ENCODE measurements at places on chromosomes 3 and 15.

- DNase-seq = no peak
Observed at GRCh38 chr3:169153656-169154055, 509.9 kb downstream of the MECOM start.

DNA sequence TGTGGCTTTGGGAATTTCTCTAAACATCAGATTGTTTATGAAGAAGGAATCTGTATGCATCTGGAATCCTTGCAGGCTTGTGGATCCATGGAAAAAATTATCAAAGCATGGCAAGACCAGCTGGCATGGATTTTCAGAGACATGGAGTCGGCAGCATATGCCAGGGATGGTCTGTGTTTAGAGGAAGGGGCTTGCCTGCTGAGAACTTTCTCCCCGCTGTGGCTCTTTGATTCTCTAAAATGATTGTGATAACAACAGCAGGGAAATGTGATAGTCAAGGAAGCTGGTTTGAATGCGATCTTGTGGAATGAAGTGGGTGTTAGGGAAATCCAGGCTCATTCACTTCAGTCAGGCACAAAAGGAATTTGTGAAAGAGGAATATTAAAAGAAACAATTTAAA is 245.7 kb upstream of the THRB start:
- peak; percentile 19 for DNase-seq

GRCh38 chr3:192188218-192188835 is 539.0 kb downstream of the FGF12 start:
- DNase-seq = no peak

- no peak for DNase-seq
Observed at GRCh38 chr15:65856821-65857455, 12.4 kb upstream of the RAB11A start.

GRCh38 chr3:16484216-16484615 is 29.3 kb downstream of the RFTN1 start:
- peak; percentile 92 for DNase-seq

DNA sequence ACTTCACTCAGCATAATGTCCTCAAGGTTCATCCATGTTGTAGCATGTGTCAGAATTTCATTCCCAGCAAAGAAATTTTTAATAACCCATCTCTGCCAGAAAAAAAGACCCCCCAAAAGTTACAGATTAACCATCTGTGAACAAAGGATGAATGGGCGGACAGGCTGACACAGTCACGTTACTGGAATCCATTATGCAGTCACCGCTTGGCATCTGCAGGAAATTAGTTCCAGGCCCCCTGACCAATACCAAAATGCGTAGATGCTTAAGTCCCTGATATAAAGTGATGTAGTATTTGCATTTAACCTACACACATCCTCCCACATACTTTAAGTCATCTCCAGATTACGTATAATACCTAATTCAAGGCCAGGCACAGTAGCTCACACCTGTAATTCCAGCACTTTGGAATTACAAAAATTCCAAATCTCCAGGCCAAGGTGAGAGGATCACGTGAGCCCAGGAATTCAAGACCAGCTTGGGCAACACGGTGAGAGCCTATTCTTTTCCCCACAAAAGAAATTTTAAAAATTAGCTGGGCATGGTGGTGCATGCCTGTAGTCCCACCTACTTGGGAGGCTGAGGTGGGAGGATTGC is 1.5 kb upstream of the SLC12A8 start:
- no peak for DNase-seq

- no peak for DNase-seq
Observed at GRCh38 chr15:48363474-48363873, 32.2 kb downstream of the DUT start.

DNA sequence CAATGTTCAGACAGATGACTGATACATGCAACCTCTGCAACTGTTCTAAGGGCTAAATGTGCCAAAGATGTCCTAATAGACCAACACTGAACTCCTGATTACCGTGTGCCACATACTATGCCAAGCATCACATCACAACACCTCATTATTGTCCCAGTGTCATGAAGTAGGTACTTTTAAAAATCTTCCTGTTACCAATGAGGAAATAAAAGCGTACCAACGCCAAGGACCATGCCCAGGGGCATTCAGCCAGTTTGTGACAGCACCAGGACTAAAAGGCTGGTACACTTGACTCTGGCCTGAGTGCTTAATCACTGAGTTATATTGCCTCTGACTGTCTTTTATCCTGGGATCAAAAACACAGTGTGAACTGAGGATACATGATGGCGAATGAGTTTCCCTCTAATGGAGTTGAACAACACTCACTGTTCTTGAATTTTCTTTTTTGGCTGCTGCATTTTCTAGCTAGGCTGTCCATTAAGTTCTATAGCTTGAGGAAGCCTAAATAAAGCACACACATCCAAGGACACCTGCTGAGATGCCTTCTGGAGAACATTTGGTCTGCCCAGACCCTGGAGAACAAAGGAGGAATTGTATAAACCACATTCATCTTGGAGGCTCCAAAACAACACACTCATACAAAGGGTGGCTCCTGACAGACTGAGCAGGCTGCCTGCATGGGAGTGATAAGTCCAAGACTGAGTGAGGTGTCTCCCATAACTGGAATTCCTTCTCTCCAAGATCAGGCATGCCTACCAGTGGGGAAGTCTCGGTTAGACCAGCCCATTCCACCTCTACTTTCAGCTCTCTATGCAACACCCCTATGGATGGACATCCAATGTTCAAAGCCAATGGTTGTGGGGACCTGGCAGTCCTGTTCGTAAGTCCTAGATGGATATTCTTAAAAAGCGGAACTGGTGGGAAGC is 126.7 kb upstream of the PRICKLE2 start:
- DNase-seq = peak; percentile 74

DNA sequence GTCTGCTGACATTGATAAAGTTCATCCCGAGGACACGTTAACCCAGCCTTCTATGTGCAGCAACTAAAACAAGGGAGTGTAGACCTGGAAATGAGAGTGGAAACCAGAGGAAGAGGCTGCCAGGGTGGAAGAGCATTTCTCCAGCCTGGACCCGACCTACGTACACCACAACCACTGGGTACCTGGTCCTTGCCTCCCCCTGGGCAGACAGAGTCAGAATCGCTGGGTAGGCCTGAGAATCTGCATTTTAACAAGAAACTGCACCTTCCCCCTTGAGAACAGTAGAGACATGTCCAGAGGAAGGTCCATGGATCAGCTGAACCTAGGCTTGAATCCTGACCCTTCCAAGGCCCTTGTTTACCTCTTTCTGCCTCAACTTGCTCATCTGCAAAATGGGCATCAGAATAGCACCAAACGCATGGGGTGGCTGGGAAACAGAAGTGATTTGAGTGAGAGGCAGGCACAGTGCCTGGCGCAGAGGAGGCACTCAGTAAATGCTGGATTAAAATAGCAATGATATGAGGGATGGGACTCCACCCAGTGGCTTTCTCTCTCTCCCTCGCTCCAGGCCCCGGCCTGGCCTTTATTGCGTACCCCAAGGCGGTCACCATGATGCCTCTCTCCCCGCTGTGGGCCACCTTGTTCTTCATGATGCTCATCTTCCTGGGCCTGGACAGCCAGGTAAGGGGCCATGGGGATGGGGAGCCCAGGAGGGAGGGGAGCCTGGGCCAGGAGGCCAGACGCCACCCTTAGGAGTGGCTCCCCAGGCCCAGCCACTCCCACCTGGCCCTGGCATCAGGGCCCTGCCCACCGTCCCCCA is 66.9 kb upstream of the SLC6A1 start:
- DNase-seq = no peak

DNA sequence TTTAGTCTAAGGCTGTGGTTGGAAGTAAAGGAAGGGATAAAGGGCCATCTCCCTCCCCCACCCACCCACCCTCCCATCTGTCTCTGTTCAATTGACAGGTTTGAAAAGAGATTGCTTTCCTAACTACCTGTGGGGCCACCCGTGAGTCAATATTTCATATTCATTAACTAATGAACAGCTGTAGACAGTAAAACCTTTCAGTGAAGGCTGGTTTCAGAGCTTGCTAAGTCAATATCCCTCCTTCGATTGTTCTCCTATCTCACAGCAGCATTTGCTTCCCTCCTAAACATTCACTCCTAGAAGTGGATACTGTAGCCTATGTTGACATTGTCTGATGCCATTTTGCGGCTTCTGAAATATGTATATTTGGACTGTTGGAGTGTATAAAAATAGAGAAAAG is 85.9 kb upstream of the SYNPR start:
- DNase-seq = no peak

GRCh38 chr3:110378481-110378880 is 693.1 kb upstream of the NECTIN3 start:
- no peak for DNase-seq

DNA sequence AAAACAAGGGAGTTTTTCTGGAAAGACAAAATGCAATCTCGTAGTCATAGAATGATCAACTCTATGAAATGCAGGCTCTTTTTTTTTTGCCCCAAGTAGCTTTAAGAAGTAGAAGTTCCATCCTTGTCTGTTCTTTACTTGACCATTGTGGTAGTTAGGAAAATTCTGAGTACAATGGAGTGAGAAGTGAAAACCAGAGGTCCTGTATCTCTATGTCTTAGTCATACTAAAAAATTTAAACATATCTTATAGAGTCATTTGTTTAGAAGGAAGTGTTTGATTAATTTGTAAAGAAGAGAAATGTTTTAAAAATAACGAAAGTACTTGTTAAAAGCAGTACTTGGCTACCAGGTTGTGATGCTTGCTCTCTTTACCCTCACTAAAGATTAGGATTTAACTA is 52.4 kb downstream of the PRKCI start:
- DNase-seq = no peak

GRCh38 chr15:27183201-27183600 is 212.2 kb downstream of the GABRG3 start:
- no peak for DNase-seq

DNA sequence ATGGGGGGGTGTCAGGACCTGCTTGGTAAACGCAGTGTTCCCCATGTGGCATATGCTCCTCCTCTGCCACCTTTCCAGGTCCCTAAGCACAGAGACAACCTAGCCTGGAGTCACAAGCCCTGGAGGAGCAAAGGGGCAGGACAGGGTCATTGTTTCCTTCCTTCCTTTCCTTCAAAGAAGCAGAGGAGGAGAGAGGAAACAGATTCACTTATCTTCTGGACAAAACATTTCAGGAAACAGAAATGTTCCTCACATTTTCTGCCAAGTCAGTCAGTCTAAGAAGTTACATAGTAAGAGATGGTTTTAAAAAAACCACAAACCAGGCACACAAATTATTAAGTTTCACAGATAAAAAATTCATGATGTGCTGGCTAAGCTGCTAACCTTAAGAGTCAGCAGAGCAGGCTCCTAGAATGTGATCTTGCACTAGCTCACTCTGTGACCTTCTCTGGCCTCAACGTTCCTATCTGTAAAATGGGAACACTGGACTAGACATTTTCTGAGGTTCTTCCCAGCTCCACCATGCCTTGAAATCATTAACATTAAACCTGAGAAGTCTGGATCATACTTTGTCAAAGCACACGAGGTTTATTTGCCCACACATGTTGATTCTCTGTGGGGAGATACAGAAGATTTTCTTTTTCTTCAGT is 47.9 kb downstream of the ATP13A5 start:
- DNase-seq = no peak

GRCh38 chr3:78529601-78530000 is 1238.2 kb downstream of the ROBO1 start:
- no peak for DNase-seq

GRCh38 chr15:80855206-80855605 is 76.0 kb downstream of the CEMIP start:
- DNase-seq = no peak

GRCh38 chr3:105965384-105965783 is 96.6 kb upstream of the CBLB start:
- DNase-seq = peak; percentile 32

DNA sequence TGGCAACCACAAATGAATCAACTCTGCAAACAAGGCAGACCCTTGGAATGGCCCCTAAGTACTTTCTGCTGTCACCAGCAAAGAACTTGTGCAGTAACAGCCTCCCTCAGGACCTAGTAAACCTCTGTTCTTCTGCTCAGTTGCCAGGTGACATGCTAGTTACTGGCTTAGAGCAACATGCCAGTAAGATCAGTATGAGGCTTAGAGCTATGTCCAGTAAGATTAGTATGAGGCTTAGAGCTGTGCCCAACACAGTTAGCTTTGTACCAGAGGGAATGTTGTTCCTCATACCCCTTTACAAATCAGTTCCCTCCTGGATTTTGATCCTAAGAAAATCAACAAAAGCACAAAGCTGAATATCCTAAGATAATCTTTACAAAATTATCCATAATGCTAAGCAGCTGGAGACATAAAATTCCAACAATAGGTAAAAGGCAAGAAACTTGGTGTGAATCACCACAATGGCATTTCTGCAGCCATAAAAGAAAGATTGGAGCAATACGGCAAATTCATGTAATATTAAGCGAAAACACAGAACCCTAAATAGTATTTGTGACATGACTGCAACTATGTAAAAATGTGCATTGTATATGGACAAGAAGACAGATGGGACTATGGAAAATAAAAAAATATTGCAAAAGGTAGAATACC is 107.3 kb upstream of the LPP start:
- peak; percentile 22 for DNase-seq

GRCh38 chr15:88331291-88331690 is 74.8 kb upstream of the NTRK3 start:
- no peak for DNase-seq

GRCh38 chr3:37324850-37325321 is 150.5 kb upstream of the LRRFIP2 start:
- DNase-seq = peak; percentile 63

- no peak for DNase-seq
Observed at GRCh38 chr3:158134363-158134762, 24.5 kb downstream of the RSRC1 start.

- no peak for DNase-seq
Observed at GRCh38 chr3:17801131-17801530, 58.7 kb upstream of the TBC1D5 start.

DNA sequence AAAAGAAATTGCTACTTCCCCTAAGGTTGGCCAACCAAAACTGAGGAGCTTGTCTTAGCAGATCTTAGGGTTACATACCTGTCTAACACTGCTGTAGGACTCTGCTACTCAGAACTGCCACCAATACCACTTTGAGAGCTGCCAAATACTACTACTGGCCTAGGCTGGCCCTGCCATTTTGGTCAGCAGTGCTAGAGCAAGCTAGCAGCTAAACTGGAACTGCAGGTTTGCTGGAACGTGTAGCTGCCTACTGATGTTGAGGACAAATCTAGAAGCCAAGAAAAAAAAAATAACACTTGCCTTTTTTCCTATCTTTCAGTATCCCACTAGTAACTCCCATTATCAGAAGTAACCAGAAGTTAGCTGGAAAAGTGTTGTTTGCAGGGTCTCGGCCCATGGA is 387.4 kb downstream of the RBMS3 start:
- no peak for DNase-seq

GRCh38 chr3:43038010-43038409 is 58.9 kb downstream of the GASK1A start:
- DNase-seq = no peak

DNA sequence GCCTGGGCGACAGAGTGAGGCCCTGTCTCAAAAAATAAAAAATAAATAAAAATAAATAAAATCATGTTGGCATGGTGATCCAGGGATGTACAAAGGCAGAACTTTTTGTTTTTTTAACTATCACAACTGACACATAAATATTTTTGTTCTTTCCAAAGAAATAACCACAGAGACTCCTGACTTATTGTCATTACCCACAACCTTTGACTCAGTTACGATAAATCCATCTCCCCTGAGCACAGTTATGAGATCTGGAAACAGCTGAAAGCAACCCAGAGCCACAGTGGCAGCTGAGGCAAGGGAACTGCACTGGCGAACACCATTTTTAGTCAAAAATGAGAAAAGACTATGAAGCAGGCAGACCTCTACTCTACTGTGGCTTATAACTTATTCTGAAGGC is 24.0 kb downstream of the OSBPL10 start:
- peak; percentile 50 for DNase-seq
